Transverse colon (tissue), 4 donors: ENCODE measurements at places on chromosomes 6 and 20. TPM values are rescaled to one million over a fixed set of nuclear protein-coding genes. Genes with fewer than 3 reads are reported as not detected.

Gene IL20RA
- total RNA-seq: 9.7 TPM

- no peak for DNase-seq
Observed at GRCh38 chr20:40307997-40308396, 381.0 kb downstream of the MAFB start.

DNA sequence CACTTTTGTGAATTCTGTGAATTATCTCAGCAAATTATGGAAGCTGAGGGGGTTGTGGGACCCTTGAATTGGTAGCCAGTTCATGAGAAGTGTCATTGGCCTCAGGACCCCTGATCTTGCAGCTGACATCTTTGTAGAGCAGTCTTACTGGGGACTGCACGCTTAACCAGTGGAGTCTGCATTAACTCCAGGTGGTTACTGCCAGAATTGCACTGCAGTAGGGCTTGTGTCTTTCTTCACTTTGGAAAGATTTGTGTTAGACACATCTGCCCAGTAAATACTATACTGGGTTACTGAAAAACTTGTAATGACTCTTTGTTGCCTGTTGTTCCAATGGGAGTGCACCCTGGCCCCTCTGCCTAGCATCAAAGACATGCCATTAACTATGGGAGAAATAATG is 21.2 kb upstream of the CDKN1A start:
- no peak for DNase-seq

Gene PNISR
- total RNA-seq: 224 TPM

Gene PRND
- not detected for total RNA-seq
